Astrocyte of the hippocampus (primary cell): ENCODE measurements at places on chromosomes 4 and X.
A peak's percentile ranks its signal among the peaks of the same experiment; 100 is the strongest.

DNA sequence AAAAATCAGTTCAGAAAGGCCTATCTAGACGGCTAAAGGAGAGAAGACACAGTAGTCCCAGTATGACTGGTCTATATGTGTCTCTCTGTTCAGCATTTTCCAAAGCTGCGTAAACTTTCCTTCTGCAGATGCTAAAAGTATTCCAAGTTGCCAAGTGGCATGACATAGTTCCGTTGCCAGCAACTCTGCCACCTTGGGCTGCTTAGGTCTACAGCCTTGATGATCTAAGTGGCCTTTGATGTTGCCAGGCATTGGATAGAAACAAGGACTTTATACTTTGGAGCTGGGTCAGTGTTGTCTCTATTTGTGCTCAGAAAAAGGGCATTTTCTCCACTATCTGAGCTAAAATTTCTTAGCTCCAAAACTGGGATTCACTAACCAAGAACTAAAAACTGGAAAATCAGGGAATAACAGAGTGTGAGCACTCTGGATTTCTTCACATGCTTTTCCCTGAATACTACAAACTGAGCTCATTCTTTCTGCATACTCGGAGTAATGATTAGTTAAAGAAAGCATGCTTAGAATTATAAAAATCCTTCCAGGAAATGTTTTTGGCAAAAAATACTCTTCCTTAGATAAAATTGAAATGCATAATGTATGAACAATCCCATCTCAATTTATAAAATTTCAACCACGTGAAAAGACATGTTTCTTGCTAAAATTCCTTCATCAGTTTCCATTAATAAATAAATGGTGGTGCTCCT lies 191.4 kb downstream of the ADAMTS3 start:
- peak; percentile 30 for DNase-seq

DNA sequence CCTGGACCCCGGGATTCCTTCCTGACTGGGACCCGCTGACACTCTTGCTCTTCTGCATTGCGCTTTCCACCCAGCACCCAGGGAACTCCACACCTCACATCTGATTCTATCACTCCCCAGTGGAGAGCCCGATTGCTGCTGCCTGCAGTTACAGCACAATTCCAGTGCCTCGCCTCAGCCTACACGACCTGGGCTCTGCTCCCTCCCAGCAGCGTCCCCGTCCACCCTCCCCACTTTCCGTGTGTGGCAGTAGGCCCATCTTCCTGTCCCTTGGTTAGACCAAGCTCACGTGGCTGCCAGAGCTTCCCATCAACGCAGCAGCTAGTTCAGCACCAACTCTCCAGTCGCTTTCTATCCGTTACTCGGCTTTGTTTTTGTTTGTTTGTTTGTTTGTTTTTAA lies 66.6 kb upstream of the SORBS2 start:
- no peak for DNase-seq

DNA sequence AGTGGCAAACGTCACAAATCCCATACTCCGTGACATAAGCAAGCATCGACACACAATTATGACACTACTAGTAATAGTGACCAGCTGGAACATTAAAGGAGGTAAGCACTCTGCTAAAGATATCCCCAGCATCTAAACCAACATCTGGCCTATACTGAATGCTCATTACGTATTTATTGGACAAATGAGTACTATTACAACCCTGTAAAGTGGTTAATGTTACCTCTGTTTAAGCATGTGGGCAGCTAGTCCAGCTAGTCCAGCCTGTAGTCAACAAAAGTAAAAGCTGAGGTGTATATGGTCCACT lies 419 bp upstream of the RPGR start:
- DNase-seq, result no peak

- no peak for DNase-seq
Measured at GRCh38 chrX:16033331-16033730, 90.0 kb upstream of the GRPR start.

DNA sequence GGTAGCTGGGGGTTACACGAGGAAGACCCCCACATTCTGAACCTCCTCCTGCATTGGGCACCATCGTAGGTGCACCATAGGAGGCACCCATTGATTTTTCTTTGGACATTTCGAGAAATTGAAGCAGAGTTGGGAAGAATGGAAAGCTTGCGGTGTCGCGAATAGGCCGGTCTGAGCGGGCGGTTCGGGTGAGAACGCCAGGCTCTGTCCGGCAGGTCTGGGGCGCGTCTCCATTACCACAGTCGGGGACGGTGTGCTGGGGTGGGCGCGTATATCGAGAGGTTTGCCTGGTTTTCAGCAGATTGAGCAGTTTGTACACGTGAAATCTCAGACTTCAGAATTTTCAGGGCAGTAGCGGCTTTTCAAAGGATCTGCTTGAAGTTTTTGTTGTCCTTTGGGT lies 560 bp downstream of the PASD1 start:
- DNase-seq, result no peak

GRCh38 chr4:19486400-19486799 lies 765.3 kb upstream of the SLIT2 start:
- peak; percentile 2 for DNase-seq

DNA sequence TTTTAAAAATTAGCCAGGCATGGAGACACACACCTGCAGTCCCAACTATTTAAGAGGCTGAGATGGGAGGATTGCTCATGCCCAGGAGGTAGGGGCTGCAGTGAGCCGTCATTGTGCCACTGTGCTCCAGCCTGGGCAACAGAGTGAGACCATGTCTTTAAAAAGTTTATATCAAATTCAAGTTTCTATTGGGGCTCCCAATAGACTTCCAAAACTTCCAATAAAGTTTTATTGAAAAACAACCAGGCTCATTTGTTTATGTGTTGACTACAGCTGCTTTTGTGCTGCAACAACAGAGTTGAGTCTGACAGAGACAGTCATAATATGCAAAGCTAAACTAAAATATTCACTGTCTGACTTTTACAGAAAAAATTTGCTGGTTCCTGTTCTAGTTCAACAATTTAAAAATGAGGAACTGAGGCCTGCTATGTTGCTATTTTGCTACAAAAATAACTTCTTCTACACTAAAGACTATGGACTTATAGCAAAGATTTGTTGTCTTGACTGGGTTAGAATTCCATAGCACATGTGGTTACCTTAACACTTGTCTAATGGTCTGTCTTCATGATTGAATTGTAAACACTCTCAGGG lies 63.3 kb upstream of the RELL1 start:
- no peak for DNase-seq

GRCh38 chr4:24664956-24665355 lies 80.6 kb upstream of the DHX15 start:
- DNase-seq, result no peak

GRCh38 chr4:126530996-126531585 lies 1101.7 kb upstream of the INTU start:
- no peak for DNase-seq

DNA sequence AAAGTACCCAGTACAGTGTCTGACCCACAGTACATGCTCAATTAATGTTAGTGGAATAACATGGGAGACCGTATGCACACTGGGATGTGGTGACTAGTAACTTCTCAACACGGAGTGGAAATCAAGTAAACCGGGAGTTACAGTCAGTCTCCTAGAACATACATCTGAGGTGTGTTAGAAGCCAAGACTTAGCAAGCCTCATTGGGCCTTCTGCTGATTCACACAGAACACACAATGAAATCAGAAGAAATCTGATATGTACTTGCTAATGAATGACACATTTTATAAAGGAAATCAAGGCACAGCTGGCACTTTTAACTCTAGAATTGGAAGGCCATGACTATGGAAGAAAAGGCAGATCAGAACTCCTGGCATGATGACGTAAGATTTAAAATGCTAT lies 13.0 kb downstream of the TRAPPC2 start:
- no peak for DNase-seq

DNA sequence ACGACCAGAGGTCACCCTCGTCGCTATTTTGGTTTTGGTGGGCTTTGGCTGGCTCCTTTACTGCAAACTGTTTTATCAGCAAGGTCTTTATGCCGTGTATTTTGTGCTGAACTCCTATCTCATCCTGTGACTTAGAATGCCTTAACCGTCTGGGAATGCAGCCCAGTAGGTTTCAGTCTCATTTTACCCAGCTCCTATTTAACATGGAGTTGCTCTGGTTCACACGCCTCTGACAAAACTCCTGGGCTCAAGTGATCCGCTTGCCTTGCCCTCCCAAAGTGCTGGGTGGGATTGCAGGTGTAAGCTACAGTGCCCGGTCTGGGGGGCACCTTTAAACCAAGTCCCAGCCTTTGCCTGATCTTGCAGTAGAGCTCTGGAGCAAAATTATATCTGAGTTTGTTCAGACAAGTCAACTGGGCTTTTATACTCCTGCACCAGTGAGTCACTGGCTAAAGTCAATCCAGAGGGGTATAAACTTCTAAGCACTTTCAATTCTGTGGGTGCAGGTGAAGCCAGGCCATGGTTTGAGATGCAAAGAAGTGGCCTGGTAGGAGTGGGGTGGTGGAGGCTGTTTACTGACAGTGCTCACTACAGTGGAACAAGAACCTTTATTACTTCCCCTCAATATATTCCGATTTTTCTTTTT lies 50.2 kb downstream of the MGST2 start:
- DNase-seq, result peak; percentile 35

- DNase-seq, result no peak
Measured at GRCh38 chrX:153578889-153579288, 20.1 kb downstream of the CCNQ start.

GRCh38 chrX:131262738-131263679 lies 26.1 kb downstream of the IGSF1 start:
- DNase-seq, result no peak

DNA sequence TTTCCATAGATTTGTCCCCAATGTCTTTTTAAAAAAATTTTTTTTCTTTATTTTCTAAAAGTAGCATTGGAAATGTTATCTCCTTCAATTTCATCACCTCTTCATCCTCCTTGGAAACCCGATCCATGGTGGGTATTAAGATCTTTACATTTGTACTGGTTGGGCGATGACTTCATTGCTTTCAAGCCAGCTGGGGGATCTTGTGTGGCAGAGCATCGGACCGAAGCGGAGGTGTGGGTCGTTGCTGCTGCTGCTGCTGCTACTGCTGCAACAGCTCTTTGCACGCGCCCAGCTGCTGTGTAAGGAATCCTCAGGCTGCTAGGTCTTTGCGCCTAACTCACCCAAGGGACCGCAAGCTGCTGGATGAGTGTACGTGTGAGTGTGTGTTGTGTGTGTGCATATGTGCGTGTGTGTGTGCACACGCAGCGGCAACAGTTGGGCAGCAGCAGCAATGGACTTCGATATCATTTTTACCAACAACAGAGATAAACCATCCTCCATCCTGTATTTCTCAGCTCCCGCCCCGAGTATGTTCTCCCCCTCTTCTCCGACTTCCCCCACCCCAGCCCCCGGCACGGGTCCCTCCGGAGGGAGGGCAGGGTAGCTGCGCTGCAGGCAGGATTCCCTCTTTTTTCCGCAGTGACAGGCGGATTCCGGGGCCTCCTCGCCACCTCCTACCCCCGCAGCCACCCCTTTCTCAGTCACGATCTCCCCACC lies 768 bp upstream of the CDKL5 start:
- DNase-seq, result peak; percentile 56

DNA sequence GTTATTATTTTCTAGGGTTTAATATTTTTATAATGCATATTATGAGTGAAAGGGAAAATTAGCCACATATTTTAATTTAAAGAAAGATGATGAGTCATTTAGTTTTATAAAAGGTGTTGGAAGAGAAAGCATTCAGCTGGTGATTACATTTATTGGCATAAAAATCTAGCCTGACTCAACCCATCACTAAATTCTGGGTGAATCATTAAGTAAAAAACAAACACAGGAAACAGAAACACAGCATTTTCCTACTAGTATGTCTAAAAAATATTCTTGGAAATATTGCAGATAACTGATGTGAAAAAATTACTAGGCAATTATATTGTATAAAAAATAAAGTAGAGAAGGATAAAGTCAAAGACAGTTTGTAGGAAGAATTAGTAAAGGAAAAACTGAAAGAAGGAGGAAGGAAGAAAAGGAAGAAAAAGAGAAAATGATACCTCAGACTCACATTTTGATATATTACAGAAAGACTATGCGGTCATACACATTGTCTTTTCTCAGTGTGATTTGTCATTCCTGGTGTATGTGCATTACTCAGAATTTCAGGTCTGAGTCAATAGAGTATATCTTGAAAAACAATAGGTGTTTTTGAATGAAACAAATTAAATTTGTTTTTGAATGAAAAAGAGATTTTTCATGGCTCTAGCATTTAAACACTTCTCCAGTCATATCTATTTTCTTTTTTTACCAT lies 48.0 kb upstream of the SPOCK3 start:
- DNase-seq, result peak; percentile 2

DNA sequence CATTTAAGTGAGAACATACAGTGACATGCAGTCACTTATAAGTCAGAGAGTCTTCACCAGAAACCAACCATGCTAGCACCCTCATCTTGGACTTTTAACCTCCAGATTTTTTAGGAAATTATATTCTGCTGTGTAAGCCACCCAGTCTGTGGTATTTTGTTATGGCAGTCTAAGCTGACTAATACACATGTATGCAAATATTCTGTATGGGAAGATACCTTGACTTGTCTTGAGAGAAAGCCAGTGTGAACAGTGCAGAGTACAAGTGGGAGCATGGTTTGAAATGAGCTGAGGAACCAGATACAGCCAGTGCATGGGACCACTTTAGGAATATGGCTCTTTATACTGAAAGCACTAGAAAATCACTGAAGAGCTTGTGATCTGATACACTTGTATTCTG lies 110.4 kb upstream of the MAP9 start:
- no peak for DNase-seq

- DNase-seq, result peak; percentile 15
Measured at GRCh38 chrX:37921758-37922157, 74.4 kb upstream of the DYNLT3 start.

DNA sequence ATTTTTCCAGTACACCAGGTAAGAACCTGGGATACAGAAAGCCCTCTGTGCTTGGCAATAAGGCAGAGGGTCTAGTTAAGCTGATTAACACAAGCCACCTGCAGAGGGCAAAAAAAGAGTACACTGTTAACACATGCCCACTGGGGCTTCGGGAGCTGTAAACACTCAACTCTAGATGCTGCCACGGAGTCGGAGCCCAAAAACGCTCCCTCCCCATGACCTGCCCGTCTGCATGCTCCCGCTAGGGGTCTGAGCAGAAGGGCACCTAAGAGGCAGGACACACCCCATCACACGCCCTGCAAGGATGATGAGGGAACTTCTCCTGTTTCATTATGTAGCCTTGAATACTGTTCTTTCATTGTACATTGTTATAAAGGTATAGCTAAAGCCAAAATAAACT lies 715.6 kb upstream of the AADAT start:
- no peak for DNase-seq

DNA sequence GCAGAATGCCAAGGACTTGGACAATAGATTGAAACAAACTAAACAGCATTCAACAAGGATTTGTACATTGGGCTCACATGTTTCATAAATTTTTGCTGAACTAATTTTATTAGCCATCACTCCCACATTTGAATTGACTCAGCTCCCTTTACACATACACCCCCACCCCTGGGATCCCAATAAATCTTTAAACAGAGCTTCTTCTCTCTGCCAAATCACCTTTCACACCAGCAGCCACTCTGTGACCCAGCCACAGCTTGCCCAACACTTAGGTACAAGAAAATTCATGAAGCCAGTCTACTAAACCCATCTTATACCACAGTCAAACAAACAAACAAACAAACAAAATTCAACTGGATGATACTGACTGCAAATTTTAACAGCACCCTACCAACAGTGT lies 21.6 kb downstream of the PHKA2 start:
- no peak for DNase-seq
